ENCODE measurements at places on chromosomes 1 and 21. TPM values are rescaled to one million over a fixed set of nuclear protein-coding genes. Genes with fewer than 3 reads are reported as not detected.
A peak's percentile ranks its signal among the peaks of the same experiment; 100 is the strongest.

DNA sequence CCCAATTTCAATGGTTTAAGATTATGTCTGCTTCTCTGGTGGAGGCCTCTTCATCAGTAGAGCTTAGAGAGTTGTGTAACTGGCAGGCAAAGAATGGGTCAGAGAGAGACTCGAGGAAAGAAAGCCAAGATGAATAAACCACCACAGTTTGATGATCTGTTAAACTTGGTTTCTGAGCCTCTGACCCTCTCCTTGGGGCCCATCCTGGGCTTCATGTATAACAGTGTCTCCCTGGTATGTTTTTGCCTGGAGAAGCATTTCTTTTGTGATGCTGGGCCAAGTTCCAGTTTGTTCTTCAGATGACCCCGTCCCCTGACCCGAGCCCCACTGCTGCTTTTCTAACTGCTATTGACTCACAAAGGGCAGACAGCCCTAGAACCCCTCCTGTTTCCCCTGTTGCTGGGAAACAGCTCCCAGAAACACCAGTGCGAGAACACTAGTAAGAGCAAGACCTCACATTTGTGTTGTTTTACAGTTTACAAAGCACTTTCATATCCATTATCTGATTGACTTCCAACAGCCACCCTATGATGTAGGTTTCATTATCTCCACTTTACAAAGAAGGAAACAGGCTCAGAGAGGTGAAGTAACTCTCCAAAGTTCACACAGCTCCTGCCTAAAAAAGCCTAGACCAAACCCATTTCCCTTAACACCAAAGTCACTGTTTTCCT is 9.0 kb downstream of the CD2 start:
- DNase-seq: no peak

GRCh38 chr1:239823852-239824251 is 267.8 kb upstream of the FMN2 start:
- DNase-seq: no peak

DNA sequence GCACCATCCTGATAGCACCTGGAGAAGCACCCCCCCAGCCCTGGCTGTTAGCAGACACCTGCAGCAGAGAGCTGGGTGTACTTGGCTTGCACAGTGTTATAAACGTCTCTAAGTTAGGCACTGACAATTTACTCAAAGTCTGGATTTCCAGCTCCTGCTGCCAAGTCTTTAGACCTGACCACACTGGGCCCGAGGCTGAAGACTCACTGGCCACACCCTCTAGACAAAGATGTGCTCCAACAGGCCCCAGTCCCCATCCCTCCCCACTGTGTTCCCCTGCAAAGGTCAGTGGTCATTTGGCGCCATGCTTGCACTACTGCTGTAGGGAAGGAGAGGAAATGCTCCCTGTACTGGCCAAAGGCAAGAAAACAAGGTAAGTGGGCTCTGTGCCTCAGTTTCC is 31.1 kb downstream of the PADI6 start:
- no peak for DNase-seq

DNA sequence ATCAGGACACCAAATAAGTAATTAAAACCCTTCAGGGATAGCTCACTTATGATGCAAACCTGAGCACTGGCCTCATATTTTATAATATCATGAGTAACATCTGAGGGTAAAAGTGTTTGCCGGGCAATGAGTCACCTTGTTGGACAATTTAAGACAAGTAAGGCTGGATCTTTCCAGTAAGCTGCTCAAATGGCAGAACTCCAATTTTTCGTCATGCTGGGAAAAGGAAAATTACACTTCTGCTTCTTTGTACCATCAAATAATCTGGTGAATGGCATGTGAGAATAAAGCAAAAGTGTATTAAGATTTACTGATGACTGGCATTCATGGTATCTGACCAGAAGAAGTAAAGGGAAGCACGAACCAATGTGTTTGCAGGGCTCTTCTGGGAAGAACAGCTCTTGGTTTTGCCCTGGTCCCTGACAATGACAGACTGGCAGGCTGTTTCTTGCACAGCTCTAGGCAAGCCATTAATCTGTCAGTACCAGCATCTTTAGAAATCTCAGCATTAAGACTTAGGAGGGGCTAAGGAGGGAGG is 392.2 kb downstream of the VAV3 start:
- DNase-seq: no peak

GRCh38 chr21:15730484-15731242 is 881 bp downstream of the USP25 start:
- DNase-seq: peak; percentile 35

GRCh38 chr1:160797861-160798273 is 1.9 kb downstream of the LY9 start:
- DNase-seq: peak; percentile 82

DNA sequence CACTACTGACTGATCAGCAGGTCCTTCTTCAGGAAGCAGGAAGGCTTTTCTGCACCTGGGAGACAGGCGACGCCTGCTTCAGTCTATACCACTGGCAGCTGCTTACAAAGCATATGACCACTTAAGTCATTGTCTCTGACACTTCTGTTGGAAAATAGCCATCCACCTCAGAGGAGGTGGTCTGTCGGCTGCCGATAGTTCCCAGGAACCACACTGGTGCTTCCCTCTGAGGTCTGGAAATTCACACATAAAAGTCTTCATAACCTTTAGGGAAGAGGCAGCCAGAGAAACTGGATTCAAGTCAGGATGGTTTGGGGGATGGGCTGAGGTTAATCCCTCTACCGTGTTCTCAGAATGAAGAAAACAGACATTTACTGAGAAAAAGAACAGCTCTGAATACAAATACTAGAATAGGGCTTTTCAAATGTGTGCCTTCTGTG is 15.6 kb upstream of the SRP9 start:
- DNase-seq: no peak

Gene SPATA17
- not detected for total RNA-seq

Gene LAPTM5
- total RNA-seq: 77.6 TPM
